ENCODE measurements at places on chromosomes 7 and 10.

DNA sequence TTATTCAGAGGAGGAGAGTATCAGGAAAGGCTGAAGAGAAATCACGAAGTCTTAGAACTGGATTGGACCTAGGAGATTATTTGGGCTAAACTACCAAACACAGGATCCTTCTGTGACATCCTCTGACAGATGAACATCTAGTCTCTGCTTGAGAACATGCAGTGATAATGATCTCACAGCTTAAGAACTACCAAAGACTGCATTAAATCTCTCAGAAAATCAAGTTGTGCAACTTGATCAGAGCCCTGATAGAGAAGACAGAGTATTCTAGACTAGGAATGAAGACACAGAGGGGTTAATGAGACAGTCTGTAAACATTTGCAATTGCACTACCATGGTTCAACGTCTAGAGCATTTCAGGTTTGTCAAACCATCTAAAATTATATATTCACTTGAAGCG, 37.1 kb upstream of the AGBL3 start:
- ATAC-seq, result no peak

DNA sequence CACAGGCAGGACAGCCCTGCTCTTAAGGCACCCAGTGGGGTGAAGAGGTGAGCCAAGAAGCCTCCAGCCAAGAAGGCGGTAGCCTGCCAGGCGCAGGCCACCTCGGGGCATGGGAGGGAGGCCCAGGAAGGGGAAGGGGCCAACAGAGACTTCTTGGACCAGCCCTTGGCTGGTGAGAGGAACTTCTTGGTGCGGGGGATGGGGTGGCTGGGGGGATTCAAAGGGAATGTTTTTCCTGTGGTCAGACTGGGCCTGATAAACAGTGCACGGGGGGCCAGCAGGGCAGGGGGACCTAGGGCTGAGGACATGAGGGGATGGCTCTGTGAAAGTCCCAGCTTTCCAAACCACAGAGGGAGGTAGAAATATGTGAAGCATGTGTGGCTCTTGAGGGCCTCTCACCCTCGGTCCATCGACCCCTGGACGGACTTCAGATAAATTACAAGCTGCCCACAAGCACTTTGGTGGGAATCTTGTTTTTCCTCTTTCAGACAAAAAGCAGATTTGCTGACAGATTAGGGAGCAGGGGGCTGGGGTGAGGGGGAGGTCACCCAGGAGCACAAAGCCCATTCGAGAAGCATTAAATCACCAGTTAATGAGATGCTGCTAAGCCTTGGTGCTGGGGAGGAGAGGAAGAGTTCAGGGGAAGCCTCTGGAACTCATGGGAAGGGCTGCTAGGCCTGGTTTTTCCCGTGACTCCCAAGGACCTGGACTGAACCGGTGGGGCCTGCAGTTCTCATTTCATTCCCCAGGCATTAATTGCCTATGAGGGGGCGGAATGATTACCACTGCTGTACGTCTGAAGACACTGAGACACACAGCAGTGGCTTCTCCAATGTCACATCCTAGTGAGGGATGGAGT, 11.3 kb downstream of the CRYGN start:
- ATAC-seq, result no peak

GRCh38 chr10:21727452-21728168, 193.6 kb downstream of the MLLT10 start:
- no peak for ATAC-seq

DNA sequence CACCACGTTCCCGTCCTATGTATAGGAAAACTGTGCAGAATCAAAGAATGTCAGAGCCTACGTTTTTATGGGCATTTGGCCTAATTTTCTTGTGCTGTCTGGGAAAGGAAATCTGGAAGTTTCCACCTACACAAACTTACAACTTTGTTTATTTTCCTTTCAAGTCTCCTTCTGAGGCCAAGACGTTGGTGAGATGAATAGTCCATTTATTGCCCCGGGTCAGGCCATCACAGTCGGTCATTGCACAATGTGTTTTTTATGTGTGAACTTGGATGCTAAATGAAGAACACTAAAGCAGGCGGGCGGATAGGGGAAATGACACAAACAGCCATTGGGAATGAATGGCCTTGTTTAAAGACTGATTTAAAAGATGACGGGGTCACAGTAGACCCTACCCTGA, 38.6 kb downstream of the TRIL start:
- ATAC-seq, result no peak

DNA sequence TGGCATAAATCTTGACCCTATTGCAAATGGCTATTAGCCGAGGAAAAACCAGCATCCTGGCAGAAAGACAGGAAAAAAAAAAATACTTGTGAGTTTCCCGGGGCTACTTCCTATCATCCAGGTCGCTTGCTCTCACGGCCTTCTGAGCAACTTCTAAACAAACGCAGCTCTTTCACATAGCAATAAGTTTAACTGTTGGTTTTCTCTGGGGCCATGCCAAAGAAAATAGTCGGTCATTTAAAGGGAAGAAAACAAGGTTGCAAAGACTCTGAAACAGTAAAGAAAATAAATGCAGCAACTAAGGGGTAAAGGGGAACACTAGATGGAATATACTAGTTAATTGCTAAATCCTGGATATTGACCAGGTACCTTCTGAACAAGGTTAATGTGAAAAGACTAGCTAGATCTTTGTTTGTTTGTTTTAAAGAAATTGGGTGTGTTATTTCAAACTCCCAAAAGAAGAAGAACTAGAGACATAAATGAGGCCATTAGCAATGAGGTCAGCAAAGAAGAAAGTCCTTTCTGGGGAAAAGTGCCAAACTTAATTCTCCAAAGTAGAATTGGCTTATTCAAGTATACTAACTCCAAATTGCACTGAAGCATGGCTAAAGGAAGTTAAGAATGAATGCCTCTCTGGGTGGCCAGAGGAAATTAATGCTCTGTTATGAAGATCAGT, 54.2 kb downstream of the SLC39A12 start:
- ATAC-seq, result no peak

DNA sequence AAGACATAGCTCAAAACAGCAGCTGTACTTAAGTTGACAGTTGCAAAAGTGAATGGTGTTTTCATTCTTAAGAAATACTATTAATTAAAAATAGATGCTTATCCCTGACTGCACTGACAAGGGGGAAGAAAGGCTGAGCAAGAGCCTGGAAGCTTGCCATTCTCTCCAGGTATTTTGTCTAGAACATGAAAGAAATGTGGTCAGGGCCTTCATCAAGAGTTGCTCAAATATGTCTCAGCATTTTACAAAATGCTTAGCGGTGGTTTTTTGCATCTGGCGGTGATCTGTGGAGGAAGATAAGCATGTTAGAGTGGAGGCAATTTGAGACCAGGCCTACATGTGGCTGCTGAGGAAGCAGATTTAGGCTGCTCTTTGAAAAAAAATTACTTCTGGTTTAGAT, 46.4 kb upstream of the CC2D2B start:
- no peak for ATAC-seq

GRCh38 chr10:70492786-70493659, 14.5 kb downstream of the PALD1 start:
- ATAC-seq, result peak; percentile 28

DNA sequence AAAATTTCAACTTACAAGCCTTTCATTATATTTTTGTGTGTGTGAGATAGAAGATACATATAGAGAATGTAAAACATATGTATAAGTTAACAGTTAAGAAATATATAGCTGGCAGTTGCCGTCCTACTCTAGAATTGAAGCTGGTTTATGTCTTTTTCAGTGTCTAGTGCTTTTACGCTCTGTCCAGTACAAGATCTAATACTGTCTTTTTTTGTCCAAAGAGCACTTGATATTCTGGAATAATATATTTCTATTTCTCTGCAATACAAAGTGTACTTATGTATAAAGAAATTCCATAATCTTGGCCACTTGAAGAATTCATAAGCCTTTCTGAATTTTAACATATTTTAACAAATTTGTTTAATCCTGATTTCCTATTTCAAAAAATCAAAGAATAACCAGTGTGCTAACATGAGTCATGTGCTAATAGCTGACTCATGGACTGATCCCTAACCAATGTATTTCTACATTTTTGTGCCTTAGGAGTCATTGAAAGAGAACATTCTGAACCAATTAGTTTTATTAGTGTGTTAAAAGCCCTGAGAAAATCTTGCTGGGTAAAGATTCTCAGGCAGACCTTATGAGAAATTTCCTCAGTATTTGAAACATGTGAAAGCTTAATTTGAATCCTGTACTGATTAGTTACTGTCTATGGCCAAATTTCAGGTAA, 73.2 kb upstream of the CCAR1 start:
- ATAC-seq, result peak; percentile 76

DNA sequence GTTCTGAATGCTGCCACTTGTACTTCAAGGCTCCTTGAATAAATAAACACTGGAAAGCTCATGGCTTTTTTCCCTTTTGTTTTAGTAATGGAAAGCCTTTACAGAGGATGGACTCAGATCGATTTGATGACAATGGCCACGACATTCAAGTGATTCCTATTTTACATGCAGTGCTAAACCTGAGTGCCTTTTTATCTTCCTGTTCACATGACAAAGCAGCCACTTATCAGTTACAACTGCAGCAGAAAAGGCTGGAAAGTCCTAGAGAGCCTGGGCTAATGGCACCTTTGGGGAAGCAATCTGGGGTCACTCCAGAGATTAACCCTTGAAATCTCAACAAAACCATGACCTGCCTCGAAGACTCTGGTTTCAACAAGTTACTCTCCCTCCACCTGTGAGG, 249.0 kb upstream of the AUTS2 start:
- no peak for ATAC-seq

- ATAC-seq, result no peak
Observed at GRCh38 chr7:85290269-85290668, 103.4 kb upstream of the SEMA3D start.

- peak; percentile 40 for ATAC-seq
Observed at GRCh38 chr7:12643644-12644043, 43.8 kb upstream of the ARL4A start.

- ATAC-seq, result no peak
Observed at GRCh38 chr10:48608976-48609375, 4.1 kb upstream of the ARHGAP22 start.

DNA sequence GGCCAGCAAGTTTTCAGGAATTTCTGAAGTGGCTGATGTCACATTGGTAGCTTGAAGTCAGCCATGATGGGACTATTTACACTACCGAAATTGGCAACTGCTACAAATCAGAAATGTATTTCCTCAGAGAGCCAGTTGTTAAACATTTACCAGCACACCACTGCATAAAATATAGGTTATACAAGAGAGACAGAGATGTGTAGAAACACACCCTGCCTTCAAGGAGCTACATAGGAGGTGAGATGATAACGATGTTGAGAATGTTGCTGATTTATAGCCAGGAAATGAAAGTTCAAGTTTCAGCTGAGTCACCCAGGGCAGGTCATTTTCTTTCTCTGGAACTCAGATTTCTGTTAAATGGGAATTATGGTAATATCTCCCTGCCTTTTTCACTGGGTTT, 46.0 kb upstream of the TCF7L2 start:
- no peak for ATAC-seq

- no peak for ATAC-seq
Observed at GRCh38 chr7:128708824-128709223, 30.3 kb upstream of the CALU start.

DNA sequence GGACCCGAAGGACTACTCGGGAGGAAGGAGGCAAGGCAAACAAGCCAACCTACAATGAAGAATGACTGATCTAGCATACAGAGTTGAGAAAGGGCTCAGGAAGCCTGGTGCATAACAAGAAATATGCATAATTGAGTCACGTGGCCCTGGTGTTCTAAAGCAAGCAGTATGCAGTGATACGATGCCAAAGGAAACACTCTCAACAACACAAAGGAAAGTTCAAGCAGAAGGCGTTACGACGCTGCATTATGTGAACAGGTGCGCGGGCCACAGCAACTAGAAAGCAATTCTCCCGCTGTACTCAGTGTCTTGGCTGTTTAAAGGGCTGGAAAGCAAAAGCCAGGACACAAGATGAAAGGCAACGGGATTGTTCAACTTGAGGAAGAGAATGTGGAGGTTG, 100.8 kb downstream of the PRTFDC1 start:
- ATAC-seq, result no peak

- no peak for ATAC-seq
Observed at GRCh38 chr10:76433161-76434005, 1002.0 kb downstream of the LRMDA start.

DNA sequence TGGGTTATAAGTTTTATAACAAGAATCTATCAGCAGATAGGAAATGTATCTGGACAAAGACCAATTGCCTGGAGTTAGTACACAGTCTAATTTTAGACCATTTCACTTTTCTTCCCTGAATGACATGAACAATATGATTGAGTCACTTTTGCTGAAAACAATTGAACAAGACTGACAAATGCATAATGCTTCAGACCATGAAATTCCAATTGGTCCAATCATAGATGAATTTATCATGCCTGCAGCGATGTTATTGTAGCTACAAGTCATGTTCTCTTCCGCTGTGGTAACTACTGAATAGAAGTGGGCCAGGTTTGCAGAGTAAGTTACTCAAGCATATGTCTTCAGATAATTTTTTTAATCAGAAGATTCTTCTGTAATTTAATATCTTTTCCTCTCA, 73.4 kb downstream of the VSTM2A start:
- no peak for ATAC-seq

- ATAC-seq, result no peak
Observed at GRCh38 chr7:148623586-148624282, 33.2 kb downstream of the C7orf33 start.

- ATAC-seq, result no peak
Observed at GRCh38 chr10:124636271-124636995, 107.7 kb downstream of the FAM53B start.

DNA sequence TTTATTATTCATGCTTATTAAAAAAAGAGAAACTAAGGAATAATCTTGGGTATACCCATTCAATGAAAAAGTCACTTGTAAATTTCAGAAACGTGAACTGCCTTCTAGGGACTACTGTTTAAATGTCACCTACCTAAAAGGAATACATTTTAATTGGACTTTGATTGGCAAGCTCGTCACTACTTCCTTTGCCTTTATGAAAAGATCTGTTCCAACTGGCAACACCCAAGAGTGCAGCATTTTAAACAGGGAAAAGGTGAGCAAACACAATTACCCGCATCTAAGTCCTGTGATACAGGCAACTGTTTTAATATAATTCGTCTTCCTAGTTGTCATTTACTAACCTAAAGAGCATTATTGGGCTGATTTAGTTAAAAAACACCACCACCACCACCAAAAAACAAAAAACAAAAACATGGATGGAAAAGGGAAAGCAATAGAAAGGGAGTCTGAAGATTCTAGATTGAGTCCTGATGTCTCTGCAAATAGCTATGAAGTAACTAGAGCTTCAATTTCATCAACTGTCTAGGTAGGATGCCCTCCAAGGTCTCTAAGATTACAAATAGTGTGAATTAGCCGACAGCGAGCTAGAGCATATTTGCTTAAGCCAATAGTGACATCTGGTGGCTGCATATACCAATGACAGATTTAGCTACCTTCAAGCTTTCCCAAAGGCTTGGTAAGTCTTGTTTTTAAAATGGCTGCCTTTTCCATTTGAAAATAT, 33.8 kb upstream of the ICA1 start:
- peak; percentile 57 for ATAC-seq

GRCh38 chr7:152636441-152636840, 39.5 kb downstream of the XRCC2 start:
- ATAC-seq, result no peak

DNA sequence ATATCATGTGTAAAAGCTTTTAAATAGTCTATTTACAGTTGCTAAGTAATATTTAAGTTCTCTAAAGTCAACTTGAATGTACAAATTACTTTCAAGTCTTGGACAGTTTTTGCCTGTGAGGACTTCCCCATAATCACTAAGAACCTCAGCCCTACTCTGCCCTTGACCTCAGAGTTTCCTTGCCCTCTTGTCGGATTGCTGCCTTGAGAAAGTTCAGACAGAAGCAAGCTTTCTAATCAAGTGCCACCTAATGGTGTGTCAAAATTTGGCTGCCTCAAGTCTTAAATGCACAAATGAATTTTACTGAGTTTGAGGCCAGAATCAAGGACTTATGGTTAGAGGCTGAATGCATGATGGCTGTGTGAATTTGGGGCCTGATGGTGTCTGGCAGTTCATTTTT, 88.3 kb upstream of the KAT6B start:
- no peak for ATAC-seq

All from gastroesophageal sphincter (tissue), 4 donors.